ENCODE measurements at places on chromosomes 7 and 10. TPM values are rescaled to one million over a fixed set of nuclear protein-coding genes. Genes with fewer than 3 reads are reported as not detected.

Gene NRCAM
- 3.0 TPM for total RNA-seq

Gene ZNF32
- total RNA-seq = 33.5 TPM

Gene DNAJC12
- 2.2 TPM for total RNA-seq

Gene SYT15B
- under 0.01 TPM for total RNA-seq

Gene PHKG1
- not detected for total RNA-seq

Gene TSPAN15
- 0.30 TPM for total RNA-seq

Gene ZNF248
- total RNA-seq = 2.7 TPM

Gene ACHE
- not detected for total RNA-seq

Gene LRMDA
- 0.45 TPM for total RNA-seq

Gene NUDT13
- 2.1 TPM for total RNA-seq

Gene CCDC172
- not detected for total RNA-seq

Gene AASS
- 12.9 TPM for total RNA-seq

Gene PDLIM1
- 24.2 TPM for total RNA-seq

Gene HOXA5
- total RNA-seq = 30.6 TPM

Gene PLEKHS1
- total RNA-seq = not detected

Gene AKR1D1
- not detected for total RNA-seq

Gene RET
- total RNA-seq = 0.17 TPM

Gene PVRIG
- not detected for total RNA-seq

Gene PLAU
- 56.8 TPM for total RNA-seq

Gene GJD4
- not detected for total RNA-seq

Gene MAGI2
- 1.5 TPM for total RNA-seq

Gene UPK3B
- total RNA-seq = not detected

Gene GRID2IP
- 0.15 TPM for total RNA-seq

Gene STN1
- 37.5 TPM for total RNA-seq

Gene OR2A14
- not detected for total RNA-seq

Gene TAS2R40
- total RNA-seq = not detected

Gene PTF1A
- total RNA-seq = not detected

Gene ZNF518A
- total RNA-seq = 5.7 TPM

Gene EGR2
- not detected for total RNA-seq

Gene IL6
- total RNA-seq = 1.0 TPM

Gene TEX36
- not detected for total RNA-seq

Gene NRAP
- total RNA-seq = not detected

Gene CYP3A4
- not detected for total RNA-seq

Gene CCDC201
- not detected for total RNA-seq

Gene PCDH15
- total RNA-seq = not detected

Gene ANKRD1
- 6.5 TPM for total RNA-seq

Gene ENTPD1
- total RNA-seq = not detected

Gene MORN4
- 9.4 TPM for total RNA-seq

Gene SERPINE1
- 1,155 TPM for total RNA-seq

Gene OR2A1
- under 0.01 TPM for total RNA-seq

Gene POLR2J2
- 0.17 TPM for total RNA-seq

All from bronchus fibroblast of lung (primary cell).